SJCRH30 (cell line): ENCODE measurements at places on chromosomes 7 and 10.

GRCh38 chr10:100907773-100908363, 4.9 kb upstream of the SLF2 start:
- peak; percentile 74 for DNase-seq

- DNase-seq = no peak
Observed at GRCh38 chr10:72887043-72887442, 6.5 kb upstream of the OIT3 start.

- DNase-seq = peak; percentile 64
Observed at GRCh38 chr10:123043409-123043925, 34.7 kb downstream of the ACADSB start.

DNA sequence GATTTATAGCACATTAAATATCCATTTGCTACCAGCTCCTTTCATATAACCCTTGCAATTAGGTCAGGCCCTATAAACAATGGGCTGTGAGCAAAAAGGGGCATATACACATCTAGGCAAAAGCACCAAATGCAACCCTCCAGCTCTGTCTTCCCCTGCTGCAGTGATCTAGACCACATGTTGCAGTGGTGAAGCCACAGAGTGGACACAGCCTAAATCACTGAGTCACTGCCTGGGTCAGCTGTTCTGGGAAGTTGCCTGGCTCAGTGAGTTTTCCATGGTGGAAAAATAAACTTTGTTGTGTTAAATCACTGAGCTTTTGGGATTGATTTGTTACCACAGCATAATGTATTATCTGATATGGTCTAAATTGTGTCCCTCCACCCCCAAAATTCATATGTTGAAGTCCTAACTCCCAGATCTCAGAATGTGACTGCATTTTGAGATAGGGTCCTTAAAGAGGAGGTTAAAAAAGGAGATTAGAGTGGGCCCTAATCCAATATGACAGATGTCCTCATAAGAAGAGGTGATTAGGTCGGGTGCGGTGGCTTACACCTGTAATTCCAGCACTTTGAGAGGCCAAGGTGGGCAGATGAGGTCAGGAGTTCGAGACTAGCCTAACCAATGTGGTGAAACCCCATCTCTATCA, 70.4 kb downstream of the ZFAND4 start:
- peak; percentile 53 for DNase-seq

- DNase-seq = no peak
Observed at GRCh38 chr7:24637706-24638105, 64.5 kb downstream of the PALS2 start.

GRCh38 chr10:47190802-47191450, 109.1 kb upstream of the GDF10 start:
- no peak for DNase-seq

- peak; percentile 93 for DNase-seq
Observed at GRCh38 chr7:18900236-18900635, 217.2 kb downstream of the TWIST1 start.

- DNase-seq = peak; percentile 62
Observed at GRCh38 chr7:7653593-7654187, 13.1 kb downstream of the UMAD1 start.

DNA sequence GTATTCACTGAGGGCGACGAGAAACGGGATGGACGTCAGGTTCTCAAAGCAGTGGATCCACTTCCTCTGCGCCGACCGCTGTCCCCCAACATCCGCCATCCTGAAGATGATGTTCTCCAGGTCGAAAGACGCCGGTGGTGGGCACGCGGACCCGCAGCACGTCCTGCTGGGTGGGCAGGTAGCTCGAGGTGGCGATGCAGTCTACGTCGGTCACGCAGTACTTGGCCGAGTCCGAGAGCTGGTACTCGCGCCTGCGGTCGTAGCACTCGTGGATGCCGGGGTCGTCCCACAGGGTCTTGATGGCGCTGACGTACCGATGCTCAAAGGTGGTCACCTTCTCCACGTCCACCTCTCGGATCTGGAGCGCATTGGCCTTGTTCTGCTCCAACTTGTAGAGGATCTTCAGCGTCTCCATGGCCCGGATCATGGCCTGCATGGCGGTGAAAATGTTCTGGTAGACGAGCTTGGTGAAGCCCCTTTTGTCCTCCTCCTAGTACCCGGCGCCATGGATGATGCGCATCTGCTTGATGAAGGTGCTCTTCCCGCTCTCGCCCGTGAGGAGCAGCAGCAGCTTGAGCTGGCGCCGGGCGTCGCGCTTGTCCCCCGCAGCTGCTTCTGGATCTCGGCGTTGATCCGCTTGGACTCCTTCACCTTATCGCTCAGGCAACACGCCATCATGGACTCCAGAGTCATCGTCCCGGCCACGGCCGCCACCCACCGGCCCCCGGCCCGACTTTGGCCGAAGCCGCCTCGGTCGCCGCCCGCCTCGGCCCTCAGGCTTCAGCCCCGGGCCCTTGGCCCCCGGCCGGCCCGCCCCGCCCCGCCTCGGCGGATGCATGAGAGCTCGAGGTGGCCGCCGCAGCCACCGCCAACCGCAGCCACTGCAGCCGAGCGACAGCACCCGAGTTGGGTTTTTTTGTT, 122.9 kb upstream of the KCTD7 start:
- DNase-seq = no peak

GRCh38 chr10:48701941-48702340, 17.3 kb downstream of the WDFY4 start:
- DNase-seq = no peak

DNA sequence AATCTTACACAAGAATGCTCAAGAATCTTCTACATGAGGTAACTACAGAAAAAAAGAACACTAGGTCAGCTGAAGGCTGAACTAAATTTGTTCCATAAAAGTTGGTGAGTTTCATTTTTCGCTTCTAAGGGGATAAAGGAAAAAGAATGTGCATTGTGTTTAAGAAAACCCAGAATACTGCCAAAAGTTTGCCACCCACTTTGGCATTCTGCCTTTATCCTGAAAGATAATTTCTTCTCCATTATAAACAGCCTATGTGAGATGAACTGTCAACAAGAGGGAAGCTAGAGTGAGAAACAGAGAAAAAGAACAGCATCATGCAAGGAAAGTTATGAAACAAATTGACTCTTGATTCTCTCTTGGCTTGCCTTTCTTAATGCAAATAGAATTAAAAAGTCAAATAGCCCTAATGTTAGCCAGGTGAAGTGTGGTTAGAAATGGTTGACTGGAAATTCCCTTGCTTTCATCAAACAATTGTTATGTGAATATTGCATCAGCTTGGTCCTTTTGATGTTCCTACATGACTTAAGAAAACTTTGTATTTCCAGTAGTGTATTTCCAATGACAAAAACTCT, 25.8 kb downstream of the STEAP1 start:
- no peak for DNase-seq

GRCh38 chr10:74612195-74612594, 214.2 kb upstream of the KAT6B start:
- no peak for DNase-seq

GRCh38 chr7:37068038-37068437, 343.7 kb upstream of the AOAH start:
- DNase-seq = peak; percentile 95

- no peak for DNase-seq
Observed at GRCh38 chr10:36170943-36171501, 528.9 kb upstream of the FZD8 start.

GRCh38 chr10:126081841-126082466, 185.6 kb downstream of the FANK1 start:
- DNase-seq = no peak

DNA sequence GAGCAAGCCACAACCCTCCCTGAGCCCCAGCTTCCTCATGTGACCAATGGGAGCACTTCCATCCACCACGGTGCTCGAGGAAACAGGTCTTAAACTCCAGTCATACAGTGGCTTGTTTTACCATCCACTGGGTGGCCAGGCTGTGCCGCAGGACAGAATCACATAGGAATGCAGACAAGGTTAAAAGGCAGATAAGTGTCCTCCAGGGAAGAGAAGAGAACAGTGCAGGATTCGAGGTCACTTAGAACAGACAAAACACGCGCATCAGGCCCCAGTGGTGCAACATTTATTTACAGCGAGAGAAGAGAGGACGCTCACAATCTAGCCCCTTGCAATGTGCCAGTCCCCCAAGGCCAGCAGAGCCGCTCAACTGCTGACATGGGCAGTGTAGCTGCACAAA, 92.8 kb downstream of the TMEM130 start:
- DNase-seq = no peak

DNA sequence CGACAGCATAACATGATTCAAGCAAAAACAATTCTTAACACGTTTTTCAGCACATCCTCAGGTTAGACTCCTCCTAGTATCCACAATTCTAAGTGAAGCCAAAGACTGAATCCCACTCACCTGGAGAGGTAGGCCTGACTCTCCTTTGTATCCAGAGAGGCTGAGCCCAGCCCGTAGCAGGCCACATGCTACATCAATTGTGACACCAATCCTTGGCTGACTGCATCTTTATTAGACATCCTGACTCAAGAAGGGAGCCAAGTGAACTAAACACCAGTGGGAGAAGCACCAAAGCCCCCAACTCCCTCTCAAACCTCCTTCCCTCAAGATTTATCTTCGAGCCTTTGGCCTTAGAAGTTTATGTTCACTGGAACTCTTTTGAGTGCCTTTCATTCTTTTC, 125.5 kb upstream of the PDLIM1 start:
- no peak for DNase-seq

DNA sequence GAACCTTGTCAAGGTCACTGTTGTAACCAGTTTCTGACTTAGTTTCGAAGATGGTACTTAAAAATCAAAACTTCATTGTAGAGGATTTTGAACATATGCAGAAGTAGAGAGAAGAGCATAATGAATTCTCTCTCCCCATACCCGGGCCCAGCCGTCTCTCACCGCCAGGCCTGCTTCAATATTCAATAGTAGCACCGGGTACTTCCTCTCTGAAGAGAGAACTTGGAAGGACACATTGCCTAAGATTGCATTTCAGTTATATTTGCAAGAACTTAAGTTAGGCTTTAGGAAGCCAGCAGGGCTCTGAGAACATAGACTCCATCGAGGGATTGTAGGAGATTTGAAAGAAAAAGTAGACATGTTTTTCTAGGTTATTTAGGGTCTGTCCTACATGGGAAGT, 19.1 kb downstream of the LMTK2 start:
- no peak for DNase-seq

DNA sequence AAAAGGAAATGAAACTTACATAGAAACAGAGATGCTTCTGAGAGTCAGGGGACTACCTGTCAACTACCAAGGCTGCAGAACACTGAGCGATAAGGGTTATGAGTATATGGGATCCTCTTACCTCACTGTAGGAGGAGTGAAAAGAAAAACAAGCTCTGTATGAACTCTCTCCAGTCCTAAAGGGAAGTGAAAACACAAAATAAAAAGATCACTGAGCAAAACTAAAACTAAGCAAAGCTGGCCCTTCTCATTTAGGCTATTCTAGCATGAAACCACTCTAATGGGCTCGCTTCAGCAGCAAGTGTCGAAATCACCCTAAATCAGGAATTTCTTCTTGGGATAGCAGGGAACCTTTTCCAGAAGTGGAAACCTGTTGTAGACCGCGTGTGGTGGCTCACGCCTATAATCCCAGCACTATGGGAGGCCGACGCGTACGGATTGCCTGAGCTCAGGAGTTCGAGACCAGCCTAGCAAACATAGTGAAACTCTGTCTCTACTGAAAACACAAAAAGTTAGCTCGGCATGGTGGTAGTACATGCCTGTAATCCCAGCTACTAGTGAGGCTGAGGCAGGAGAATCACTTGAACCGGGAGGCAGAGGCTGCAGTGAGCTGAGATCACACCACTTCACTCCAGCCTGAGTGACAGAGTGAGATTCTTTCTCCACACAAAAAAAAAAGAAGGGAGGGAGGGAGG, 27.0 kb downstream of the DCLRE1C start:
- DNase-seq = no peak

DNA sequence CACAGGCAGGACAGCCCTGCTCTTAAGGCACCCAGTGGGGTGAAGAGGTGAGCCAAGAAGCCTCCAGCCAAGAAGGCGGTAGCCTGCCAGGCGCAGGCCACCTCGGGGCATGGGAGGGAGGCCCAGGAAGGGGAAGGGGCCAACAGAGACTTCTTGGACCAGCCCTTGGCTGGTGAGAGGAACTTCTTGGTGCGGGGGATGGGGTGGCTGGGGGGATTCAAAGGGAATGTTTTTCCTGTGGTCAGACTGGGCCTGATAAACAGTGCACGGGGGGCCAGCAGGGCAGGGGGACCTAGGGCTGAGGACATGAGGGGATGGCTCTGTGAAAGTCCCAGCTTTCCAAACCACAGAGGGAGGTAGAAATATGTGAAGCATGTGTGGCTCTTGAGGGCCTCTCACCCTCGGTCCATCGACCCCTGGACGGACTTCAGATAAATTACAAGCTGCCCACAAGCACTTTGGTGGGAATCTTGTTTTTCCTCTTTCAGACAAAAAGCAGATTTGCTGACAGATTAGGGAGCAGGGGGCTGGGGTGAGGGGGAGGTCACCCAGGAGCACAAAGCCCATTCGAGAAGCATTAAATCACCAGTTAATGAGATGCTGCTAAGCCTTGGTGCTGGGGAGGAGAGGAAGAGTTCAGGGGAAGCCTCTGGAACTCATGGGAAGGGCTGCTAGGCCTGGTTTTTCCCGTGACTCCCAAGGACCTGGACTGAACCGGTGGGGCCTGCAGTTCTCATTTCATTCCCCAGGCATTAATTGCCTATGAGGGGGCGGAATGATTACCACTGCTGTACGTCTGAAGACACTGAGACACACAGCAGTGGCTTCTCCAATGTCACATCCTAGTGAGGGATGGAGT, 11.3 kb downstream of the CRYGN start:
- peak; percentile 69 for DNase-seq

GRCh38 chr10:34124522-34125035, 690.5 kb downstream of the PARD3 start:
- no peak for DNase-seq

- no peak for DNase-seq
Observed at GRCh38 chr10:117363028-117363427, 12.2 kb downstream of the PDZD8 start.

- DNase-seq = no peak
Observed at GRCh38 chr7:122316467-122317388, 12.2 kb upstream of the FEZF1 start.

DNA sequence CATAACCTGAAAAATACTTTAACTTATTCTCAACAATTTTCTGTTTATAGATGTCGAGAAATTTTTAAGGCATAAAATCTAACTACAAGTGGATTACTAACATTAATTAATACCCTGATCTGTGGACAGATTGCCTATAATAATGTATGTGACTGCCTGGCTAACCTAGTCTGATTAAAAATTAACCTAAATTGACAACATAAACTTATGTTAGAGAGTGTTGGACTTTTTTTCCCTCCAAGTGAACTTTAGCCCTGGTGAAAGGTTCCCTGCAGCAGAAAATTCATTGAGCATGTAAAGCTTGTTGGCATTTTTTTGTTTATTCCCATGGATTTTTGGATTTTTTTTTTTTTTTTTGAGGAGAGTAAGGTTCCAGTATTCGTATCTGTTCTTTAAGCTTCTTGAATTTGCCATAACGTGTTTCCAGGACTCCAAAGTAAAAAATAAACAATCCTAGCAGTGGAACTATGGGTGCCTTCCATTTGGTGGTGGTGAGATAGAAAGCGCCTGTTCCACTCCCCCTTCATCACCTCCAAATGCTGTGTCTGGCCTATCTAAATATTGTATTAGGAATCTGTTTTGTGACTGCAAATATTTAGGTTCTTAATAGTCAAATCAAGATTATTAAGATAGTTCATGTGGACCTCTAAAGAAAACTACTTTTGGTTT, 36.1 kb downstream of the NET1 start:
- DNase-seq = peak; percentile 24

- DNase-seq = no peak
Observed at GRCh38 chr10:71584902-71585563, 134.5 kb downstream of the C10orf105 start.
